ENCODE measurements at places on chromosomes 13 and 19. TPM values are rescaled to one million over a fixed set of nuclear protein-coding genes. Genes with fewer than 3 reads are reported as not detected.

DNA sequence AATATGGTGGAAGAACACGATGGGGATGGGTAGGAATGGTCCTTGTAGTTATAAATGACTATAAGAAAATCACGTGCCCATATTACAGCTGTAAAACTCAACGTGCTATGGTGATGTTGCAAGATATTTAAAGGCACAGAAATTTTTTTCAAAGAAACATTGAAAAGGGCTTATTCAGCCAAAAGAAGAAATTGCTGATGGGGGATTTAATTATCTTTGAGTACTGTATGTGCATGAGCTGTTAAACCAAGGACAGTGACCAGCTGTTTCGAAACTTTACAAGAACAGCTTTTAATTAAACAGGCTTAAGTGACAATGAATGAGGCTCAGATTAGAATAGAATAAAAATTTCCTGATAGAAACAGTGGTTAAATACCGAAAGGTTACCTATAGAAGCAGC lies 339.0 kb downstream of the HS6ST3 start:
- H3K27me3 ChIP-seq, result no peaks in the 10 kb centered on the region
- no peak for DNase-seq

GRCh38 chr19:5480427-5480836 lies 25.2 kb downstream of the ZNRF4 start:
- no peaks in the 10 kb centered on the region for H3K4me1 ChIP-seq
- H3K4me3 ChIP-seq, result no peak overlapping the region
- peaks cover 33% of the 10 kb centered on the region for H3K27me3 ChIP-seq
- no peak overlapping the region for H3K27ac ChIP-seq
- no peak for DNase-seq

GRCh38 chr19:53193535-53194222 lies 521 bp upstream of the ZNF665 start:
- H3K4me3 ChIP-seq, result peak overlapping the region; percentile 83
- no peak for DNase-seq
- H3K36me3 ChIP-seq, result no peaks in the 10 kb centered on the region
- no peaks in the 10 kb centered on the region for H3K27me3 ChIP-seq
- H3K4me1 ChIP-seq, result peaks cover 17% of the 10 kb centered on the region

- peaks cover 14% of the 10 kb centered on the region for H3K36me3 ChIP-seq
- H3K27me3 ChIP-seq, result no peaks in the 10 kb centered on the region
- peaks cover 23% of the 10 kb centered on the region for H3K4me1 ChIP-seq
- H3K27ac ChIP-seq, result no peak overlapping the region
- DNase-seq, result no peak
Observed at GRCh38 chr13:99353836-99354235, 46.6 kb upstream of the GPR183 start.

Gene MOB3A
- total RNA-seq, result 69.2 TPM

DNA sequence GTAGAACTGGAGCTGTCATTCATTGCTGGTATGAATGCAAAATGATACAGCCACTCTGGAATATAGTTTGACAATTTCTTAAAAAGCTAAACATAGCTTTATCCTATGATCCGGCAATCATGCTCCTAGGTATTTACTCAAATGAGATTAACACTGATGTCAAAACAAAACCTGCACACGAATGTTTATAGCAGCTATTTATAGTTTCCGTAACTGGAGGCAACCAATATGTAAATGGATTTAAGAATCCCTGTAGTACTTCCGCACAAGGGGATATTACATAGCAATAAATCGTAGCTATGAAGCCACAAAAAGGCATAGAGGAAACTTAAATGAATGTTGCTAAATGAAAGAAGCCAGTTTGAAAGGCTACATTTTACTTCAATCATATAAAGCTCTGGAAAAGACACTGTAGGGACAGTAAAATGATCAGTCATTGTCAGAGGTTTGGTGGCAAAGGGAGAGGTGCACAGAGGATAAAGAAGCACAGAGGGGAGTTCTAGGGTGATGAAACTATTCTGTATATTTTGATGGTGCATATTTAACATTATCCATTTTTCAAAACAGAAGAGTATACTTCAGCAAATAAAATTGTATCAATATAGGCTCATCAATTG lies 1893.0 kb upstream of the PCDH20 start:
- no peak overlapping the region for H3K4me3 ChIP-seq
- H3K27ac ChIP-seq, result no peak overlapping the region
- H3K4me1 ChIP-seq, result no peaks in the 10 kb centered on the region
- DNase-seq, result no peak
- H3K27me3 ChIP-seq, result no peaks in the 10 kb centered on the region

Gene ZNF814
- total RNA-seq, result 13.5 TPM

DNA sequence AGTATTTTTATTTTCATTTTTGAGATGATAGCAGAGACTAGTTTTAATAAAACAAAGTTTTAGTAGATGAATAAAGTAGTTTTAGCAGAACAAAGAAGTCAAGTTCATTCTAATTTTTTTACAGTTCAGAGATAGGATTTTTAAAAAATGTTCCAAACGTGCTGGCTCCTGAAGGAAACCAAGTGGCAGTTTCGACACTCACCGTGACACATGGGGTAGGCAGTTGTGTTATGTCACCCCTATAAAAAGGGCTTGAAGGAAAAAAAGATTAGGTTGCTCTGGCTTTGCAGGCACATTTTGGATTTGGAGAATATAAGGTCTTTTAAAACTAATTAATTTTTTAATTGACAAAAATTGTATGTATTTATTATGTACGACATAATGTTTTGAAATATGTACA lies 305.2 kb downstream of the NDFIP2 start:
- H3K36me3 ChIP-seq, result no peaks in the 10 kb centered on the region
- DNase-seq, result no peak
- H3K4me1 ChIP-seq, result peaks cover 10% of the 10 kb centered on the region
- no peak overlapping the region for H3K27ac ChIP-seq
- H3K4me3 ChIP-seq, result no peak overlapping the region

Gene ATP1A3
- total RNA-seq, result 0.97 TPM

- no peak overlapping the region for H3K27ac ChIP-seq
- peaks cover 14% of the 10 kb centered on the region for H3K27me3 ChIP-seq
- no peak overlapping the region for H3K4me3 ChIP-seq
- peaks cover 9% of the 10 kb centered on the region for H3K36me3 ChIP-seq
- DNase-seq, result no peak
- H3K4me1 ChIP-seq, result peaks cover 31% of the 10 kb centered on the region
Observed at GRCh38 chr19:45865269-45865948, 1.3 kb downstream of the FOXA3 start.

DNA sequence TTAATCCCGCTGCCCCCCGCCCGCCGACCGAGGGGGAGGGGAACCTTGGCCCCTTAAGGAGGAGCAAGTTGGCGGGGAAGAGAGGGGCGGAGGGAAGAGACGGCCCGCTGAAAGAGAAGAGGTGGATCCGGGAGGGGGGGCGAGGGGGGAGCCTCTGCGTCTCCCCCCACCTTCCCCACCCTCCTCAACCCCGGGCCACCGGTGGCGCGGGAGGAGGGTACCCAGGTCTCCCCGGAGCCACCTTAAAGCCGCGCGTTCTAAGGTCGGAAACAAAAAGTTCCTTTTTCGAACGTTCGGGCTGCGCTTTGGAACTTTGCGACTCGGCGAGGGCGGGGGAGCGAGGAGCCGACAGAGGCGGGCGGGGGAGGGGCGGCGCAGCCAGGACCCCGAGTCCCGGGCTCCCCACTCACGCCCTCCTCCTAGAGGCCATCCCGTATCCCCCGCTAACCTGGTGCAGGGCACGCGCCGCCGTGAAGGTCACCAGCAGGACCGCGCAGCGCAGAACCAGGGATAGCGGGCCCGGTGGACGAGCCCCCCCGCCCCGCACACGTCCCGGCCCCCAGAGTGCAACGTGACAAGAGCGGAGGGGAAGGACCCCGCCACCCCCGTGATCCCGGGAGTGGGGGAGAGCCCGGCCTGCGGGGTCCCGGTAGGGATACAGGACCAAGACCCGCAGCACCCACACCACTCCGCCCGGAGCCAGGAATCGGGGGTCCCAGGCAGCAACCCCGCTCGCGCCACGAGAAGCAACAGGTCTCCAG lies 659 bp downstream of the ERF start:
- no peaks in the 10 kb centered on the region for H3K27me3 ChIP-seq
- DNase-seq, result peak; percentile 84
- H3K27ac ChIP-seq, result peak overlapping the region; percentile 98

Gene IZUMO4
- 7.4 TPM for total RNA-seq

All from lower lobe of right lung (tissue), 2 donors.